ENCODE measurements at places on chromosomes 16 and 17.

DNA sequence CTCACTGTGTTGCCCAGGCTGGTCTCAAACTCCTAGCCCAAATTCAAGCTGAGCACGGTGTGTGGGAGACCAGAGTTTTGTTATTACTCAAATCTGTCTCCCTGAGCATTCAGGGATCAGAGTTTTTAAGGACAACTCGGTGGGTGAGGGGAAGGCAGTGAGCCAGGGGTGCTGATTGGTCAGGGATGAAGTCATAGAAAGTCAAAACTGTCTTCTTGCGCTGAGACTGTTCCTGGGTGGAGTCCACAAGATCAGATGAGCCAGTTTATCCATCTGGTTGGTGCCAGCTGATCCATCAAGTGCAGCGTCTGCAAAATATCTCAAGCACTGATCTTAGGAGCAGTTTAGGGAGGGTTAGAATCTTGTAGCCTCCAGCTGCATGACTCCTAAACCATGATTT, 346.3 kb downstream of the TMEM114 start:
- no peak for DNase-seq

DNA sequence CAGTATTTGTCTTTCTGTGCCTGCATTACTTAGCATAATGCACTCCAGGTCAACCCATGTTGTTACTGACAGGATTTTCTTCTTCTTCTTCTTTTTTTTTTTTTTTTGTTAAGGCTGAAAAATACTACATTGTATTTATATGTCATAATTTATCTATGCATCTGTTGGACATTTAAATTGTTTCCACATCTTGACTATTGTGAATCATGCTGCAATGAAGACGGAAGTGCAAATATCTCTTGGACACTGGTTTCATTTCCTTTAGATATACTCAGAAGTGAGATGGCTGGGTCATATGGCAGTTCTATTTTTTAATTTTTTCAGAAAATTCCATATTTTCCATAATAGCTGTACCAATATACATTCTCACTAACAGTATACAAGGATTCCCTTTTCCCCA, 272.7 kb upstream of the PMFBP1 start:
- no peak for DNase-seq

- no peak for DNase-seq
Observed at GRCh38 chr16:77660311-77660710, 62.0 kb upstream of the NUDT7 start.

DNA sequence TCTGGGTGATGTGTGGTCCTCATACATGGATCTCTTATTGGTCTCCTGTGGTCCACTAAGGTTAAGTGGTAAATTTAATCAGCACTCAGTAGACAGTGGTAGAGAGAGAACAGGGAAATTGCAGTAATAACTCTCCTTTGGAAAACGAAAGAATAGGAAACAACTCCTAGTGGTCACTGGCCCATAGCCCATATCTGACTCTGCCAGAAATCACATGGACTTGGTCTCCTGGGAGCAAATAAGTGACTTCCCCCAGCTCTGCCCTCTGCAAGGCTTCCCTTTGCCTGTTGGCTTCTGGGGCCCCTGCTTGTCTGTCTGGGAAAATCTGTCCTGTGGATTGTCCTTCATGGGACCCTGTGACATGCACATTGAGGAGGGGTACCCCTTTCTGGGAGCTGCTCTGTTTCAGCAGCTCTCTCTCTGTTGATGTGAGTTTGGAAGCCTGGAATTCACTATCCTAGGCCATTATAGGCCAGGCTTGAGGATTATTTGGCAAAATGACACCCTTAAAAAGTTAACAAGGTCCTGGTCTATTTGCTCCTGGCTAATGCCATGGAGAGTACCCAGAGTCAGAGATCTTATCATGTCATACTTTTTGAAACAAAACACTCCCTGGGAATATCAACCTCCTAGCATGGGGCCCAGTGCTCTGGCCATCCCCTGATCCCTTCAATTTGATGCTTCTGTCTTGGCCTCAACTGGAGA, 58.0 kb upstream of the HNF1B start:
- DNase-seq = no peak

DNA sequence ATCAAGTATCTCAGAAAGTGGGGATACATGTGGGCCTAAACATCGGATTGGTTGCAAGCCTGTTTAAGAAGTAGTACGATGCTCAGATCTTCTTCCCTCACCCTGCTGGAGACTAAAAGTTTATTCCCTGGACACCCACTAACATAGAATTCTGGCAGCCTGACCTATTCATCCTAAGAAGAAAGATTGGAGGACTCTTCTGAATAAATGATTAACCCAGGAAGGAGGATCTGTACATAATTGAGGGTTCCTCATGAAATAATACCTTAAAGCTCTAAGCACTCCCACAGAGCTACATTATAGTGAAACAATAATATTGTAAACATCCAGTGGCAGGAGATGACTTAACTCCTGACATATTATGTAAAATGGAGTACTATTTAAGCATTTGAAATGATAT, 111.7 kb downstream of the NLK start:
- DNase-seq = no peak

GRCh38 chr16:70726892-70727361, 41.1 kb upstream of the MTSS2 start:
- DNase-seq = no peak

GRCh38 chr17:44587339-44587738, 30.1 kb downstream of the FZD2 start:
- no peak for DNase-seq

DNA sequence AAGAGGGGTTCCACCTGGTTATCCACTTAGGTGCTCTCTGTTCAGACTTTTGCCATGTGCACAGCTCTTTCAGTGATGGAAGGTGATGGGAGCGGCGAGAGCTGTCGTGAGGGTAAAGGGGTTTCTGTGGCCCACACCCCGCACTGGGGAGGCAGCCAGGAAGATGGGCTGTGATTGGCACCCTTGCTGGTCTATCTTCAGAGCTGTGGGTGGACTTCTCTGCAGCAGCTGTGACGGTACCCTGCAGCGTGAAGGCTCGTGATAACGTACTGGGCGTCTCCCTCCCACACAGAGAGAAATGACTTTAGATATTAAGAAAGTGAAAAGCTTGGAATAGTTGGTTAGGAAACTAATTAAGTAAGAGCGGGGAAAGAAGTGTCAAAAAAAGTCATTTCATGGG, 45.8 kb downstream of the MPRIP start:
- DNase-seq = no peak

- no peak for DNase-seq
Observed at GRCh38 chr16:6574146-6574545, 758.5 kb upstream of the RBFOX1 start.

GRCh38 chr17:63639125-63639524, 16.9 kb downstream of the MAP3K3 start:
- DNase-seq = no peak

- DNase-seq = no peak
Observed at GRCh38 chr16:76947749-76948148, 243.2 kb upstream of the MON1B start.

DNA sequence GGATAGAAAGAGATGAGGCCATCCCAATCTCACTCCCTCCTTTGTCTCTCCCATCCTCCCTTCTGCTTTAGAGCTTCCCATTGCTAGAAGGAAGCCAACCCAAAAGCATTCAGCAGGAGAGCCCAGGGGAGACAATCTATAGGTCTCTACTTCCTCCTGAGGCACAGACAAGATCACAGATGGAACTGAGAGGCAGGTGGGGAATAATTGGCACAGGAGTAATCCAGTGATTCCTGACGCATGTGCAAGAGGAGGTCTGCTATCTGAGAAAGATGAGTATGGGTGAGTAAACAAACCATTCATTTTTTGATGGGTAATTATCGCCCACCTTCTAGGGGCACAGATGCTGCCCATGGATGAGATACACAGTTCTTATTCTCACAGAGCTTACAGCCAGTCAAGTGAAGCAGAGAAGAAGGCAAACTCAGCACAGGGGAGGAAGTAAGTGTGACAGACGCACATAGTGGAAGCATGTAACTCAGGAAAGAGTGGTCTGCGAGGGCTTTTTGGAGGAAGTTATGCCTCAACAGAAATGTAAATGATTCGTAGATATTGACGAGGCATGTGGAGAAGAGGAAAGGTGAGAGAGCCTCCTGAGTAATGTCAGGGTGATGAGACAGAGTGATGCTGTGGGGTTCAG, 88.9 kb upstream of the HLF start:
- DNase-seq = no peak

- DNase-seq = no peak
Observed at GRCh38 chr17:28749516-28750177, 5.8 kb downstream of the TRAF4 start.

GRCh38 chr17:71494062-71494855, 626.6 kb upstream of the SOX9 start:
- DNase-seq = no peak

DNA sequence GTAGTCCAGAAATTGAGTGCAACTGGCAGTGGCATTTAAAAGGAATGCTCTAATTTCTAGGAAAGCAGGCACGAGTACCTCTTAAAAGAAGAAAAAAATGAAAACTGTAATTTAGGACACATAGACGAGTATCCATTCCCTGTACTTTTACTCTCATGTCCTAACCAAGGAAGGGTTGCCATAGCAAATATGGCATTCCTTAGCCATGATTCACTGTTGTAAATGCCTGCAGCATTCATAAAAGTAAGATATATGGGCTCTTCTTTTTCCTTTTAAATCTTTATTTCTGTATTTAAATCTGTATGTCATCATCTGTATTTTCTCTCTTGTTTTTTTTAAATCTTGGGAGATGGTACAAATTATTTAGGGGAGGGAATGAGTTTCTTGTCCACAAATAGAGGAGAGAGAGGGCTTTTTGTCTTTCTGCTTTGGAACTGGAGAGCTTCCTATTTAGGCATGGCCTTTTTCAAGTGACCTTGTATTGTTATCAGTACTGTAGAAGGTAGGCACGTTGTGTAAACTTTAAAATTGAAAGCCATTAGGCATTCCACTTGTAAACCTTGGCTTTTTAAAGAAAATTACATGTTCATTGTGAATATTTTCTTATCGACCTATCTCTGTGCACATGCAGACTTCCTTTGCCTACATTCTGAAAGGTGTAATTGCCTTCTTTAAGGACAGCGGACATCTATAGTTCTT, 50.0 kb downstream of the TENT4B start:
- no peak for DNase-seq

- no peak for DNase-seq
Observed at GRCh38 chr16:71460236-71460635, 1.8 kb downstream of the ZNF23 start.

DNA sequence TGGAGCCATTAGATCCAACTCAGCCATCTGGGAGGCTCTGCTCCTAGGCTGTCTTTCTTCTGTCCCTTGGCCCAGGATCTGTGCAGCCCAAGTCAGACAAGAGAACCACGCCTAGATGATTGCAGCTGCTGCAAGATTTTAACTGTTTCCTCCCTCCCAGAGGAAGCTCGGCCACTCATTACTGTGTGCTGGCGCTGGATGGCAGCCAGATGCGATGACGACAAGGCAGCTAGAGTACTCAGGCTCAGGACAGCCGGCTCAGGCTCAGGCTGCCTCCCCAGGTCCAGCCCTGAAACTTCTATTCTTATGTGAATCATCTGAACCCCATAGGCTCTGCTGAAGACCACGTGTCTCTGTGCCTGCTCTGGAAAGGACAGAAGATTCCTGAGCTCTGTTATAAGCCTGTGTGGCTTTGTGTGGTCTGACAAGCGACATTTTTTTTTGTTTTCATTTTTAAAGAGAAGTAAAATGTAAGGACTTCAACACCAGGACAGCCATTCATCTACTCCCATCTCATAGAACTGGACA, 32.1 kb upstream of the FBXW10B start:
- peak; percentile 57 for DNase-seq

- no peak for DNase-seq
Observed at GRCh38 chr17:47692895-47693730, 848 bp upstream of the TBKBP1 start.

DNA sequence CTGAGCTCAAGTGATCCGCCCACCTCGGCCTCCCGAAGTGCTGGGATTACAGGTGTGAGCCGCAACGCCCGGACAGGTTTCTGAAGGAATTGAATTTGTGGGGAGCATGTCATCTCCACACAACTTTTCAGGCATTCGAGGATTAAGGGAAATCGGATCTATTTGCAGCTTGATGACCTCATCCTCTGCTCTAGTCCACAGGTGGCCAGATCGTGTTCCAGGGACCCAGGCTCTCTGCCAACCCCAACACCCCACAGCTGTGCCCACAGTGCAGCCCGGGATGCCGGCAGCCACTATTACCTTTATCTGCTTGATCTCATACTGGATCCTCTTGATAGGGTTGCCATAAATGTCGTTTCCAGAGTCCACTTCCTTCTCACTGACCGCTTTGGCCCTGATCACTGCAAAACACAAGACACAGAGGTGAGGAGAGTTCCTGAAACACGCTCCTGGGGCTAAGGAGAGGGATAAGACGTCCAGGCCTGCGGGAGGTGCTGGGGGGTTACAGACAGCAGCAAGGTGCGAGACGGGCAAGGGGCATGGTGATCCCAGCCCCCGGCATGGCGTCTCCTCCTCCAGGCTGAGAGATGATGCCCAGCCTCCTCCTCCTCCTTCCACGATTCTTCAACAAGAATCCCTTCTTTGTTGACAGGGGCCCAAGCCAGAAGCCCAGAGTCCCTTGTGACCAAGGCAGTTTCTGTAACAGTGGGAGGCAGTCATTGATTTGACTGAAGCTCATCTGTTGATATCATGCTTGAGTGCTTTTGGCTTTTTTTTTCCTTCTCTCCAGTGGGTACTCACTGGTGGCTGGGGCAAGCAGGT, 29.3 kb downstream of the CEP295NL start:
- DNase-seq = no peak

GRCh38 chr16:10100829-10101228, 81.4 kb downstream of the GRIN2A start:
- no peak for DNase-seq

- no peak for DNase-seq
Observed at GRCh38 chr16:15807603-15808009, 49.2 kb downstream of the MYH11 start.

DNA sequence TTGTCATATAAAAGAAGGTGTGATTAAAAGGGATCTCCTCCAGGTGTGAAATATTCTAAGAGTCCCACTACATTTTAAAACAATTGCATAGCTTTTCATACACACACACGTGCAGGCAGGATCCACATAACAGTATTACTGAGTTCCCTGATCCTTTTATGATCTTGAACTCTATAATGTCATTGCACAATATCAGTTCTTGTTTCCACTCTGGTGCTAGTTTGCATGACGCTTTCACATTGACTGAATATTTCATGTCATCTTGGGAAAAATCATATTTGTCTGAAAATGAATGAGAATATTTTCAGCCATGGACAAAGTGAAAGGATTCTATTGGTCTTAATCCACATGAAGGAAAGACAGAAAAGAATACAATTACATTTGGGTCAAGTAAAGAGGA, 703.8 kb downstream of the CDH8 start:
- no peak for DNase-seq

- no peak for DNase-seq
Observed at GRCh38 chr17:56939869-56940484, 20.9 kb downstream of the COIL start.

GRCh38 chr16:4370570-4371356, 885 bp upstream of the VASN start:
- DNase-seq = no peak

GRCh38 chr17:81000631-81001357, 9.2 kb downstream of the CHMP6 start:
- DNase-seq = no peak

- peak; percentile 70 for DNase-seq
Observed at GRCh38 chr17:40646791-40647623, 611 bp downstream of the SMARCE1 start.

GRCh38 chr16:9107025-9107970, 15.9 kb downstream of the HAPSTR1 start:
- no peak for DNase-seq

- DNase-seq = no peak
Observed at GRCh38 chr17:70414300-70414699, 245.0 kb downstream of the KCNJ2 start.

- no peak for DNase-seq
Observed at GRCh38 chr17:753418-753817, 1.4 kb upstream of the GEMIN4 start.
